ENCODE measurements at places on chromosomes 1 and 21.
A peak's percentile ranks its signal among the peaks of the same experiment; 100 is the strongest.

GRCh38 chr1:116868385-116868784 lies 41.3 kb upstream of the PTGFRN start:
- no peak for DNase-seq

DNA sequence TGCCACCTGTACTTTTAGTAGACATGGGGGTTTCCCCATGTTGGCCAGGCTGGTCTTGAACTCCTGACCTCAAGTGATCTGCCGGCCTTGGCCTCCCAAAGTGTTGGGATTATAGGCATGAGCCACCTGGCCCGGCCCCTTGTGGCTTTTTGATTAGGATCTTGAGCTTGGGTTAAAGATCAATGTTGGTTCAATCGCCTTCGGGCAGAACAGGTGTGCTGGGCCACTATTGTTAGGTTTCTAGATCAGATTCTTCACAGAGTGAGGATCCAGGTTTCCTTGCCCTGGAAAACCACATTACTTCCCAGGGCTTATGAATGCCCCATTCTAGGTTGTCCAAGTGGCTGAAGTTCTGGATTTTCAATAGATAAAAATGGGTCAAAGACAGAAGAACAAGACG lies 6.1 kb downstream of the ETV3 start:
- no peak for DNase-seq

DNA sequence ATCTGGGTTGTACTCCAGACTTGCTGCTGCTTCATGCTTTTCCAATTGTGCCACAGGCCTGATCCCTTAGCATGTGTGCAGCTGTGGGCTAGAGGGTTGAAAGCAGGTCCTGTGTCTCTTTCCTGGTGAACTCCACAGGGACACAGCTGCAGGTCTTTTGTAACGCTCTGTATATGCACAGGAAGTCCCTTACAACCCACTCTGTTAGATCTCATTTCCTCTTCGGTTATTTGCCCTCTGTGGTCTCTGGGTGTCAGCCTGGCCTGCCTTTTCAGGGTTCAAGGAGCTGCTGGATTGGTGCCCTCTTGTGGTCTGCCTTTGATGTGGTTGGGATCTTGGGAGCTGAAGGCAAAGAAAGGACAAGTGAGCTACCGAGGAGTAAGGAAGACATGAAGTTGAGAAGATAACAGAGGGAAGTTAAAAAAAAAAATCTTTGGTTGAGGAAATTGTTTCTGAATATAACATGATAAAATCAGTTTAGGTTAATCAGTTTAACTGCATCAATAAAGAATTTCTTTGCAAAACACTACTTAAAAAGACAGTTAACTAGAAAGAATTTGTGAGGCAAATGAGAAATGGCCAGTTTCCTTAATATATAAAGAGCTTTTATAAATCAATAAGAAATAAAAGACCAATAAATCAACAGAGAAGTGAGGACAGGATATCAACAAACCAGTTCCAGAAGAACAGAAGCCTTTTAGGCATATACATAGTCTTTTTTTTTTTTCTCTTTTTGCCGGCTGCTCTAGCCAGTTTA lies 44.1 kb downstream of the UCK2 start:
- DNase-seq = peak; percentile 78

DNA sequence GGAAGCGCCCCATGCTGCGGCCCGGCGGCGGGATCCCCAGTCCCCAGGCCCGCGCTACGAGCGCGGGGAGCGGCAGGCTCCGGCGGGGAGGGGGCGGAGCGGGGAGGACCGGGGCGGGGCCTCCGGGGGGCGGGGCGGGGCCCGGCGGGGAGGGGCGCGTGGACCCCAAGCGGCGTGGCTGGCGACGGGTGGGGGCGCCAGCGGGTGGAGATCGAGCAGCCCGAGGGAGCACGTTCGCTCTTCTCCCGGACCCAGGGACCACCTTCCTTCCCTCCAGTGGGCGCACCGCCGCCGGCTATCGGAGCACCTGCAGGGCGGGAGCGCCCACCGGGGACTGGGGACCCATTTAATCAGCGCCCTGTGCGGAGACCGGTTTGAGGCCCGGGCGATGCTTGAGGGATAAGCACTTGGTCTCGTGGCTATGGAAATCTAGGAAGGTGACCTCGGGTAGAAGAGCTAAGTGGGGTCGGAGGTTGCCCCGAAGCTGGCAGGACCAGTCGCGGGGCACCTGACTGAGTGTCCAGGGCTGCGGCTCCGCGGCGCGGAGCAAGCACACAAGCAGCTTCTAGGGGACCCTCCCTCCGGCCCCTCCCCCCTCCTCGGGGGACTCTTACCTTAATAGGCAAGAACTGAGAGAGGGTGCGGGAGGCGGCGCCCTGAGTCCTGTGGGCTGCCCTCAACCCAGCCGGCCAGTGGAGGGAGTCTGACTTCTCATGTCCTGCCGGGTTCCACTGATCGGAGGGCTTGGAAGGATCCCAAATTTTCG lies at the start of gene TSPAN2:
TSS of gene TSPAN2 (minus strand) at position 84 of the 766 bp plus-strand sequence. CDS start at position 13, 71 bp downstream.
- peak; percentile 45 for DNase-seq

- peak; percentile 95 for DNase-seq
These were observed 18.6 kb downstream of the PTTG1IP start for GRCh38 chr21:44854664-44855446.

GRCh38 chr21:25573409-25574206 lies 33.7 kb downstream of the MRPL39 start:
- peak; percentile 29 for DNase-seq

DNA sequence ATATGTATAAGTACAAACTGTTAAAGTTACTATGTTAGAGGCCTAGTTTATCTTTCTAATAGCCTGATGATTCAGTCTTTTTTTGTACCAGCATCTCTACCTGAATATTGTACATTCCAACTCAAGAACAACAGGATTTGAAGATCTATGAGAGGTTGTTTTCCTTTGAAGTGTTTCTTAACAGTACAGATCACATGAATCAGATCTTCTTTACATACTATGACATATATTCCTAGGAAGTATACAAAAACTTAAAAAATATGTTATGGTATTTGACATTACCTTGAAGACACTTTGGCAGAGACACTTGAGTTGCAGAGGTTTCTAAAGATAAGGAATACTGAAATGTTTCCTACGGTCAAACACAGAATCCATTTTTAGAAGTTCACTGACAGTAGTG lies 1280.9 kb downstream of the KCNT2 start:
- DNase-seq = no peak

Data from erythroblast (primary cell).